T-helper 2 cell treated with Interferon-gamma antibody and Interleukin-4, amounts not matched to agents 5 μg/mL and 100 μg/mL, for 36 hours (primary cell): ENCODE measurements at places on chromosomes 11 and 22.

- DNase-seq, result peak; percentile 81
These were observed 3.3 kb downstream of the TKFC start for GRCh38 chr11:61336171-61336935.

GRCh38 chr11:74950374-74950969, 1.4 kb downstream of the SPCS2 start:
- DNase-seq, result no peak

DNA sequence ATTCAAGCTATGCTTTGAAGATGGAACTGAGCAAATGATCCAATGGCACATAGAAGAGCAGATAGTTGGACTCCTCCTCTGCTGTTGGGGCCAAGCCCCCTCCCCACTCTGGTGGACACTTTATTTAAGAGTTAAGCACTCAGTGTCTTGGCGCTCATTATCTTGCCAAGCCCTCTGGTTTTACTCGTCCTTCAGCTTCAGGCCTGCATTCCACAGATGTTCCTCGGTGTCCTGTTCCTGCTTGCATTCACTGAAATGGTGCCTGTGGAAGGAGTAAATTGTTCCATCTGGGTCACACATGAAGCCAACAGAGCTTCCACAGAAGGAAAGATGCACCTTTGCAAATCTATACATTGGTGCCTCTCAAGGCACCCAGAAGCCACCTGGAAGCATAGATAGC, 26.1 kb downstream of the MAML2 start:
- no peak for DNase-seq

- DNase-seq, result peak; percentile 42
These were observed 24.8 kb upstream of the TTC12 start for GRCh38 chr11:113289431-113290187.

- DNase-seq, result no peak
These were observed 336.1 kb downstream of the CTTN start for GRCh38 chr11:70734379-70734778.
